T-helper 22 cell (primary cell): ENCODE measurements at places on chromosomes 16 and 17.

DNA sequence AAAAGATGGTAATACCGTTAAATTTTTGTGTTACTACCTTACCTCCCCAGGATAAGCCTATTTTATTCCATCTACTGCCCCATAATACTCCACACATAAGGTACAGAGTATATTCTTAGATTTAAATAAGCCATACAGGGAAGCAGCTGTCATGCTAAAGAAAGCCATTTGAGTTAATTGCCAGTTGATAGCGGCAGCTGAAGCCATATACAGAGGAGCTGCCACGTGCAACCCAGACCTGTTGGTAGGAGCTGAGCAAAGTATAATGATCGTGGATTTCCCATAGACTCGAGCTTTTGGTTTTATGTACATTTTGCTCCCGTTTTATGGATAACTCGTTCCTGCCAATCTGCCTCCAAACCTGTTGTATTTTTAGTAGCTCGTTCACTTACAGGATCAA, 12.0 kb downstream of the CPSF4L start:
- DNase-seq, result no peak

DNA sequence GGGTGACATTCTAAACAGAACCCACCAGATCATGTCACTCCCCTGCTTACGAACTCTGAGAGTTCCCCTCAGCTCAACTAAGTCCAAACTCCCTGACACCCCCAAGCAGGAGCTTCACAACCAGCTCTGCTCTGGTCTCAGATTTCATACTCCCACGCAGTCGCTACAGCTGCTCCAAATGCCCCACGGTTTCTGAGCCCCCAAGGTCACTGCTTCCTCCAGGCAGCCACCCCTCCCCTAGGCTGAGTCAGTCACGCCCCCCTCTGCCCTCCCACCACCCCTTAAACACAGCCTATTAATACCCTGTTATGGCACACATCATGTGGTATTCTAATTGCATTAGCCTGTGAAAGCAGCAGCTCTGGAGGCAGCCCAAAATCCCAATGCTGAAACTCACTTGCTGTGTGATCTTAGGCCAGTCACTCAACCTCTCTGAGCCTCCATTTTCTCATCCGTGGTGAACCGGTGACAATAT, 51.5 kb downstream of the GSG1L start:
- DNase-seq, result no peak

DNA sequence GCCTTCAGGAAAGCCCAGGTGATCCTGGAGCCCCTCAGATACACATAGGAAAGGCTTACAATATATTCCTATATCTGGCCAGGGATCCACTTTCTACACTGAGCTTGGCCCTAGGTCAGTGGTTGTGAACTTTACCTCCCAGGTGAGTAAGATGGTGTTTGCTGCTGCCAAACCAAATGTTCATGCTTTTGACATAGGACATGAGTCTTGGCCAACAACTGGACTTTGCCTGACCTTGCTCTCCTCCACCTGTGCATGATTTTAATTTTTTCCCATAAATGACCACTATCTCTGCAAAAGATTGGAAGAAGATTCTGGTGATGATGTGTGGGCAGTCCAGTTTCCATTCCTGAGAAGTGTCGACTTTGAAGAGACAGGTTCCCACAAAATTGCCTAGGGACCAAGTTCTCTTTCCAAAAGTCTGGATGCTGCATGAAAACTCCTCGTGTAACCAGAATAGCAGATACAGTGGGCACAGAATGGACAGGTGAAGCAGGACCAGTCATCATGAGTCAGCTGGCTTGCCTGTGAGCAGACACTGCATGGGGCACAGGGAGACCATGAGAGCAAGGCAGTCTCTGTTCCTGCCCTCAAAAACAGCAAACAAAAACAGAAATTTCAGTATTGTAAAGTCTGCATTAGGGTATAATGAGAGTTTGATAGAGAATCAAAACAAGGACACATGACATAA, 226.4 kb upstream of the MON1B start:
- no peak for DNase-seq

- no peak for DNase-seq
Observed at GRCh38 chr17:20228410-20228809, 219.3 kb downstream of the SPECC1 start.

GRCh38 chr17:40107522-40108174, 7.3 kb upstream of the NR1D1 start:
- DNase-seq, result no peak

GRCh38 chr17:54368906-54369305, 531.7 kb upstream of the TOM1L1 start:
- DNase-seq, result no peak

- peak; percentile 75 for DNase-seq
Observed at GRCh38 chr17:31321481-31321880, at the start of gene EVI2A. Gene EVI2A (minus strand): TSS chr17:31321622. CDS start chr17:31319013, 2,609 bp downstream.

DNA sequence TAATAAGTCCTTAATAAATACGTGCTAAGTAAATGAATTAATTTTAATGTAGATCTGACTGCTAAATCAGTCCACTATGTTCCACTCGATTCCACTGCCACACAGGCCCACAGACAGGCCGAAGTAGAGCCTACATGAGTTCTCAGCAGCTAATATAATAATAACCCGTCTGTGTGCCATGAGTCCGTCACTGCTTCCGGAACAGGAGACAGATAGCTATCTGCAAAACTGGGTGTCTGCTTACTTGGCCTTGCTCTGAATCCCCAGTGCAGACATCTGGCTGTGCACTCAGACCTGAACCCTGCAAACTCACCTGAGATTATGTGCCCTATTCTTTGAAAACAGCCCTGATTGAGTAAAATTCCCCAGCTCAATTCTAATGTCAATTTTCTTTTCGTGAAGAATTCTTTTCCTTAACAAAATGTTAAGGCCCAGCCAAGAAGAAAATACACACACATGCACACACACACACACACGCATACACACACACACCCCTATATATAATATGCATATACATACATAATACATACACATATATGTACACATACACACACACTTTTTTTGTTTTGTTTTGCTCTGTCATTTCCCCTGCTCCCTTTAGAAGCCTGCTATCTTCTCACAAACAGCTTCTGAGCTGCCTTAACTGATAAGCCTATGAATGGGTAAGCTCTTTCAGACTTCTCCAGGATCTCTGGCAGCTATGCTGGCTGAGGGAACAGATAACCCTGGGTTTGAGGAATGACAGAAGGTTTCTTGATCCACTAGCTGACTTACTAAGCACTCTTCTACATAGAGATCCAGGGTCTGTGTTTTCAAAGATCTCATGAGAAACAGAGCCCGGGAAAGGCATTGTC, 39.8 kb upstream of the TOM1L1 start:
- no peak for DNase-seq

- no peak for DNase-seq
Observed at GRCh38 chr17:50256826-50257618, 17.2 kb upstream of the TMEM92 start.

- no peak for DNase-seq
Observed at GRCh38 chr17:70622368-70623260, 453.3 kb downstream of the KCNJ2 start.

DNA sequence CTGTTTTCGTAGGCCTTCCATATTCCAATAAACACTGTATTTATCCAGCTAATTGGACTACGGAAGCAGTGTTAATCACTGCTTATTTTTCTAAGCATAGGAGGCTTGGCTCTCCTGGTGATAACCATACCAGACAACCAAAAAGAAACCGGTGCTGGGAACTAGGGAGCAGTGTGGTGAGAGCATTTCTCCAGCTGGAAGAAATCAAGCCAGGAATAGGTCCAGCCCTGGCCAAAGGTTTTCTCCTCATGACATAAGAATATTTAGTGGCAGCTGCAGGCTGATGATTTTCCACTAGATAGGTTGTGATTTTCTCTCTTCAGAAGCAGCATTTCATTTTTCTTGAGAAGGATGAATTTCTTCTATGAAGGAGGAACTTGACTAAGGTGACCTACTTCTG, 141.5 kb downstream of the TRIM37 start:
- DNase-seq, result no peak

DNA sequence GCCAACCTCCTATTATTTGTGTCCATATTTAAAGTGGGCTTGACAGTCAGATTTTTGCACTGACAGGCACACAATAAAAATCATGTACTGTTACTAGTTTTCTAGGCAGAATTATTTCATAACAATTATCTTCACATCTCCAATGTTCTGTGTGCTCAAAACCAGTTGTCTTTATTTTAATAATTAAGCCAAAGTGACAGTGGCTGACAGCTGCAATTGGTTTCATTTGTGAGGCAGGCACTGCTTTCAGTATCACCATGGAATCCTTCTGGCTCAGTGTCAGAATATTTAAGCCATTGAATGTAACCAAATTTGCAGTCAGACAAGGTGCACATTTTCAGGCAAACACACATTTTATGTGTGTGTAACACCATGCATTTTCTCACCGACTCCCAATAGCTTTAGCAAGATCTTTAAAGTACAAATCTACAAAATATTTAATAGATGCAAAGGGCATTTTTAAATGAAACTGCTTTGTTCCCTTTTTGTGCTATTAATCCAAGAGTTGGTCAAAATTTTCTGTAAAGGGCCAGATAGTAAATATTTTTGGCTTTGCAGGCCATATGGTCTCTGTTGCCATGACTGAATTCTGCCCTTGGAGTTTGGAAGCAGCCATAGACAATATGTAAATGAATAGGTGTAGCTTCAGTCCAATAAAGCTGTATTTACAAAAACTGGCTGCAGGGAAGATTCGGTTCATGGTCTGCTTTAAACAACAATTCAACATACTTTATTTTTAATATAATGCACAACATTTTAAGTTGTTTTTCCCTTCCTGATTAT, 486.0 kb downstream of the KCNJ2 start:
- DNase-seq, result no peak

GRCh38 chr17:64281962-64282752, 19.1 kb upstream of the TEX2 start:
- no peak for DNase-seq

DNA sequence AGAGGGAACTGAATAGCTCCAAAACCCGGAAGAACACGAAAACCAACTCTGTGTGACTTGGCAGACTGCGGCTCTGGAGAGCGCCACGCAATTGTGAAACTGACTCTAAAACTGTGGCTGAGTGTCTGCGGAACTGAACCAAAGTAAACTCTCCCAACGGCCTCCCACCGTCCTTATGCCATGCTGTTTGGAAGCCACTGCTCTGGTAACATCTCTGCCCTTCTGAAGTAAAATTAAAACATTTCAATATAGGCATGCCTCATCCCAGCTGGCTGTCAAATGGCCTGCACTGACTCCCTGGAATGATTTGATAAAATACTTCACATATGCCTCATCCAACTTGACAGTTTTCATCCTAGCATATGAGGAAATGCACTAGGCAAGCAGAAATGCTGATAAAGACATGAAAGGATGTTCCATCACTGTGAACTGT, 70.2 kb downstream of the PARN start:
- no peak for DNase-seq

- no peak for DNase-seq
Observed at GRCh38 chr17:31854672-31855071, 4.4 kb downstream of the COPRS start.

DNA sequence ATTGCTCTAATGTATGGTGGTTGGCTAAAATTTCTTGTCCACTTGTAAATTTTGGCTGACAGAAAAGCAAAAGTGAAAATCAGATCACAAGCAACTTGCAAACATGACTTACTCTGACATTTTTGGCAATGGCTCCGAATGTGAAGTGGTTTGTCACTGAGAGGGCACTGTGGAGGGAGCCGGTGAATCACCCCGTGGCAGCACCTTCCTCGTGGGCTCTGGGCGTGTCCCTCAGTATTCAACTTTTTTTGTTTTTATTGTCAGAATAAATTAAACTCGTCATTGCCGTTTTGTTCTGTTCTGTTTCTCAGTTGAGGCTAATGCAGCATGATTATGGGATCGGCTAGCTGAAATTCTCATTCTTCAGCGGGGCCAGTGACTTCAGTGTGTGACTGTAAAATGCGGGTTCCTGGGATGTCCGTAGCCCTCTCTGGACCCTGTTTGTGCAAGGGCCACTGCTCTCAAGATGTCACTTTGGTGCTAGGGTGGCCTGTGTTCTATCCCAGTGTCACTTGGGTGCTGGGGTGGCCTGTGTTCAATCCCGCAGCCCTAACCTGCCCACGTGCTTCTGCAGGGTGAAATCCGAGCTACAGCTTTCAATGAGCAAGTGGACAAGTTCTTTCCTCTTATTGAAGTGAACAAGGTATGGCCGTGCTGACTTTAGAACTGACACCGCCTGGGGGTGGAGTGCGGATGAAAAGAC, 48.8 kb downstream of the RPA1 start:
- no peak for DNase-seq

- no peak for DNase-seq
Observed at GRCh38 chr17:74053712-74054078, 149.8 kb upstream of the RPL38 start.

DNA sequence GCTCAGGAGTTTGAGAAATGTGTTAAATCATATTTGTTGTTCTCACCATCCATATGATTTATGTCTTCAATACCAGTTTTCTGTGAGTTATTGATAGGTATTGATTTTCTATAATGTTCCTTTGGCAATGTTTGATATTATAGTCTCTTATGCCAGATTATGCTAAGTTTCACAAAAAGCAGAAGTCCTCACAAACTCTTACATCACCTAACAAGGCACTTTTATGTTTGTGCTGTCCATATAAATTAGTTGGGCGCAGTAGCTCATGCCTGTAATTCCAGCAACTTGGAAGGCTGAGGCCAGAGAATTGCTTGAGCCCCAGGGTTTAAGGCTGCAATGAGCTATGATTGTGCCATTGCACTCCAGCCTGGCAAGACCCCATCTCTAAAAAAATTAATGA, 12.6 kb upstream of the UQCRC2 start:
- DNase-seq, result no peak

- DNase-seq, result no peak
Observed at GRCh38 chr16:4796982-4797804, 2.0 kb downstream of the SMIM22 start.

DNA sequence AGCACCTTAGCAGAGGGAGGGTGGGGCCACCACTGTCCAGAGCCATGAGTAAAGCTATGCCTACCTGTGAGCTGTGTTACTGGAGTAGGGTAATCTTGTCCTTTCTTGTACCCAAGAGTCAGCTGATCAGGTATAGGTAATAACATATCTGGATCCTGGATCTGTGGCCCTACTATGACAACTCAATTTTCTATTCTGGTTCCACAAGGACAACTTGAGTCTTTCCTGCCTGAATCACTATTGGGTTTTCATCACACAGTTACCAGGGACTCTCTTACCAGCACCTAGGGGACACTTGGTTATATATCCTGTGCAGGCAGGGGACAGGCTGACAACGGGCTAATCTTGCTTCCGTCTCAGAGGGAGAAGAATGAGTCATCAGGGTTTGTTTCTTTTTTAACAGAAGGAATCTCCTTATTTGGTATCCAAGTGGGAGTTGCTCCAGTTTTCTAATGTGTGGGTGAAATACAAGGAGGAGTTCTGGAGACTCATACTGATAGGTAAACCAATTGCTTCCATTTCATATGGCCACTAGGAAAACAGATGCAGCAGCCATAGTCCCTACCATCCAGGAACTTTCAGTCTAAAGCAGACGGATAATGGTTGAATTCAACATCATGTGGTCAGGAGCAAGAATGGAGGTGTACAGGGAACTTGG, 6.8 kb downstream of the ZNF267 start:
- DNase-seq, result peak; percentile 37

GRCh38 chr16:13070268-13070667, 168.9 kb downstream of the SHISA9 start:
- no peak for DNase-seq

- DNase-seq, result no peak
Observed at GRCh38 chr17:18988546-18989173, 15.9 kb downstream of the FAM83G start.
